ENCODE measurements at places on chromosomes 3 and 15.

DNA sequence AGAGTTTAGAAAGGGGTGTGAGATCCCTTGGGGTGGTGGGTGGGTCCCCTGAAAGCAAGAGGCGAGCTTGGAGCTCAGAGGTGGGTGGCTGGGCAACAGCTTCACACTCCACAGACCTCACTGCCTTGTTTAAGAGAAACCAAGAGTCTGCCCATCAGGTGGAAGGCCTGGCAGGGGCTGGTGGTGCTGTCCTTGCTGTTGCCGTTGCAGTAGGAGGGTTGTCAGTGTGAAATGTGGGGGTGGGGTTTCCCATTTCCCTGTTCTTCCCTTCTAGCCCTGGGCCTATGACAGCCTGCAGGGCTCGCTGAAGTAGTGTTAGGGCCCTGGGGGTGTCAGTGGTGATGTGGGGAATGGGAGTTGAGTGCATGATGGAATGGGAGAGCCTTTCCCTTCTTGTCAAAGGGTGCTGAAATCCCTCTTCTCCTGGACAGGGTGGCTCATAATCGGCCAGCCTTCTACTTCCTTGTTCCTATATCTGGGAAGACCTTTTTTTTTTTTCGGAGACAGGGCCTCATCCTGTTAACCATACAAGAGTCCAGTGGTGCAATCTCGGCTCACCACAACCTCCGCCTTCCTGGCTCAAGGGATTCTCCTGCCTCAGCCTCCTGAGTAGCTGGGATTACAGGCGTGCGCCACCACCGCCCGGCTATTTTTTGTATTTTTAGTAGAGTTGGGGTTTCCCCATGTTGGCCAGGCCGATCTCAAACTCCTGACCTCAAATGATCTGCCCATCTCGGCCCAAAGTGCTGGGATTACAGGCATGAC lies 4.3 kb downstream of the PLEKHO2 start:
- no peak for DNase-seq

DNA sequence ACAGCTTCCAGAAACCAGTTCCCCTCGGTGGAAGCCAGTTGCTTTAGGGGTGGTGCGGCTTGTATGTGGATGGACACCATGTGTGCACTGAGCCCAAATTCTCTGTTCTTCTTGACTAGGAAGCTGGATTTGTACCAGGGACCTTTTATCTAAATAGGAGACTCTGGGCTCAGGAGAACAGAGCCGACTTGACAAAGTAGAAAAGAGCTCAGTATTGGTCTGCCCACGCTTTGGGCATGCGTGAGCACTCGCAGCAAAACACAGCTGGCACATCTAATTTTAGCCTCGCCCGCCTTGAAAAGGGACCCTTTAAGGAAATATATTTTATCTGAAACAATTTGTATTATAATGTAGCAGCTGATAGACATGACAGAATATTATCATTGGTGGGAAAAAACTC lies 1.1 kb upstream of the RBMS3 start:
- no peak for DNase-seq

- peak; percentile 55 for DNase-seq
Observed at GRCh38 chr15:77066971-77067690, 3.8 kb downstream of the TSPAN3 start.

GRCh38 chr15:34079904-34080303 lies 21.8 kb downstream of the EMC7 start:
- DNase-seq, result no peak

GRCh38 chr3:122989856-122990575 lies 37.5 kb downstream of the SEMA5B start:
- no peak for DNase-seq

GRCh38 chr3:136346486-136346885 lies 96.3 kb downstream of the PCCB start:
- no peak for DNase-seq

GRCh38 chr3:119588112-119588511 lies 8.8 kb downstream of the ADPRH start:
- peak; percentile 15 for DNase-seq

GRCh38 chr3:134406331-134407238 lies 32.3 kb upstream of the AMOTL2 start:
- no peak for DNase-seq

DNA sequence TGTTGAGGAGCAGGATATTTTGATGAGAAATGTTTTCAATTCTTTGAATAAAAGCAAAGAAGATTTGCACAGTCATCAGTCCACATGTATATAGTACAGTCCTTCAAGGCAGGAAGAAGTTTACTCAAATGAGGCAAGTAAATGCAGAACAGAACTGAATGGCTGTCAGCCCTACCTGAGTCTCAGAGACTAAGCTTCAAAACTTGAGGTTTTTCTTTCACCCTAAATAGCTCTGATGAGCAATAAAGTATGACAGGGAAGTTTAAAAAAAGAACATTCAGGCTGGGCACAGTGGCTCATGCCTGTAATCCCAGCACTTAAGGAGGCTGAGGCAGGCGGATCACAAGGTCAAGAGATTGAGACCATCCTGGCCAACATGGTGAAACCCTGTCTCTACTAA lies 232.5 kb downstream of the SUCLG2 start:
- no peak for DNase-seq

GRCh38 chr3:87437765-87438164 lies 161.4 kb upstream of the POU1F1 start:
- DNase-seq, result peak; percentile 23

DNA sequence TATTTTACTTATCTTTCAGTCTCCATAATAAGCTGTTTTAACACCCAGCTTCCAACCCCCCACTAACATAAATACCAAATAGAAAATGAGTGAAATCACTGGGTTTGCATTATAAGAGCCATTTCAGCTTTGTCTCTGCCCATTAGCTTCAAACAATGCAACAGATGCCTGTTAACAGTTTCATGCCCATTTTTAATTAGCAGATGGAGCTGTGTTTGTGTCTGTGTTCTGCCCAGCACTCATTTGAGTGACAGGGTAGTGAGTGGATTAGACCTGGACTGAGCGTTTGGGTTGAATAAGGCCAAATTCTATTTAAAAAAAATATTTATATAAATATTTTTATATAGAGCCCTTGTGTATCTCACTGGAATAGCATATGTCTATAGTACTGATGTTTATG lies 7.4 kb downstream of the RAB8B start:
- no peak for DNase-seq

- peak; percentile 28 for DNase-seq
Observed at GRCh38 chr3:114319453-114319852, 25.6 kb downstream of the TIGIT start.

GRCh38 chr3:11391174-11391879 lies 119.1 kb downstream of the ATG7 start:
- no peak for DNase-seq

DNA sequence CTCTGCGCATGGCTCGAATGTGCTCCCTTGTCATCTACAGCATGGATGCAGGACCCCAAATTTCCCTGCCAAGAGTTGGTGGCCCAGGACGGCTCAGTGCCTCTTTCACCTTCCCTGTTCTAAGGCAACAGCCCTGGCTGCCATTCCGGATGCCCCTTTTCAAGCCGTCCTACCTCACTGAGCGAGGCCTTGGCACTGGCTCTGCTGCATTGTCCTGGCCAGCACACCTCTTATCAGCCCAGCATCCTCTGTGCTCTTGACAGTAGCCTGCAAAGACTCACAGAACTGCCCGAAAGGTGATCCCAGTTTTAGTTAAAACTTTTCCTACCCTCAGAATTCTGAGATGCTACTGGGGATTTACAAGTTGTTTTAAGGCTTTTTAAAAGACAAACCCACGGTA lies 122.0 kb downstream of the MECOM start:
- DNase-seq, result no peak

DNA sequence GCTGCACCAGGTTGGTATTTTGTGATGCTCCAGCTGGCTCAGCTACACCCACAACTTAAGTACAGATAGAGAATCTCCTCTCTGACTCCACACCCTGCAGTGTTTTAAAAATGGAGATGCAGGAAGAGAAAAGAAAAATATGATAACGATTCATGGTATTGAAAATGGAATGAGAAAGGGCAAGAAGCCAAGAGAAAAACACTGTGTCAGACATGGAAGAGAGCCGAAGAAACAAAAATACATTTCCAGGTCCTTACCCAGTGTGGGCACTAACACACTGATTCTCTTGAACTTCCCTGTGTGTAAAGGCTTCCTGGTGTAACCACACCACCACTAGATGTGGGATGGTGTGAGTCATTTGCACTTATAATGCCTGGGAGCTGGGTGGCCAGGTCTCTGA lies 93.1 kb downstream of the GMPS start:
- DNase-seq, result peak; percentile 60

DNA sequence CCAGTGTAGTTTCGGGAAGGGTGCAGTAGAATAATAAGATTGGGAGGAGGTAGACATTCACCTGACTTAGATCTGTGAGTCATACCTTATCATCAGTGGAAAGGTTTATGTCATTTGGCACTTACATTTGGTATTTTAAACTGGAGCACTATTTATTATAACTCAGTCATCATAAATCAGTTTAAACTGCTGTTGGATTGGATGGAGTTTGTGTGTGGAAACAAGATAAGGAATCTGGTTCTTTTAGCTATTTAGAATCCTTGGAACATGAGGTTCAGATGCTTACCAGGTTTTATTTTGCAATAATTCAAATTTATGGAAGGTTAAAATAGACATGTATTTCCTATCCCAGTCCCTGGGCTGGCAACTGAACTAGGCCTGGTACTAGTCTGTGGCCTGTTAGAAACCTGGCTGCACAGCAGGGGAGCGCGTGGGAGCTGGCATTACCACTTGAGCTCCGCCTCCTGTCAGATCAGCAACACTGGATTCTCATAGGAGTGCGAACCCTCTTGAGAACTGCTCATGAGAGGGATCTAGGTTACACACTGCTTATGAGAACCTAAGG lies 34.5 kb downstream of the ZFAND6 start:
- no peak for DNase-seq

DNA sequence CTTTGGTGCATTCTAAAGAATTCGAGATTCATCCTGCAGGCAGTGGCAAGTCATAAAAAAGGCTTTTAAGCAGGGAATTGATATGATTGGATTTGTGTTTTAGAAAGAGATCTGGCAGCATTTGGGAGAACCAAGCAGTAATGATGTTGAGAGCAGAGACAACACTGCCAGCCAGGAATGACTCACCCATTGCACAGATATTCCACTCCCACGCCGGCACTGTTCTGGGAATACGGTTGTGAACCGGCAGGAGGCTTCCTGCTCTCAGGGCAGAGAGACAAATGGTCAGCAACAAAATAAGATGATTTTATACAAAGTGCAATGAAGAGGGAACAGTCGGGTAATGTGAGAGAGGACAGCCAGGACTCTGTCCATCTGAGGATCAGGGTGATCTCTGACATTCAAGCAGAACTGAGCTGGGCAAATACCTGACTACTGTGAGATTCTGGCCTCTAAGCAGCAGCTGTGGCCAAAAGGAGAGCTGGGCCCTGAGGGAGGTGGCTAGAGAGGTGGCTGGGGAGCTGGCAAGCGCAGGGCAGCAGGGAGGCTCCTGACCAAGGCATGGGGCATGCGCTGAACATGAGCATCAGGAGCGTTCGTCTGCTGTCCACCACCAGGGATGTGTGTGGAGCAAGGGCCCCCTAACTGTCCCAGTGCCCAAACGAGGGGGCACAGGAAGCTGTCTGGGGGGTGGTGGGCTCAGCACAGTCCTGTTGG lies 56.1 kb upstream of the PLXNA1 start:
- peak; percentile 83 for DNase-seq

All from EL (cell line).